ENCODE measurements at places on chromosomes 1 and 21.

GRCh38 chr1:11590395-11590794 lies 63.8 kb downstream of the FBXO2 start:
- DNase-seq: no peak

GRCh38 chr1:71019233-71019969 lies 28.2 kb downstream of the PTGER3 start:
- no peak for DNase-seq

DNA sequence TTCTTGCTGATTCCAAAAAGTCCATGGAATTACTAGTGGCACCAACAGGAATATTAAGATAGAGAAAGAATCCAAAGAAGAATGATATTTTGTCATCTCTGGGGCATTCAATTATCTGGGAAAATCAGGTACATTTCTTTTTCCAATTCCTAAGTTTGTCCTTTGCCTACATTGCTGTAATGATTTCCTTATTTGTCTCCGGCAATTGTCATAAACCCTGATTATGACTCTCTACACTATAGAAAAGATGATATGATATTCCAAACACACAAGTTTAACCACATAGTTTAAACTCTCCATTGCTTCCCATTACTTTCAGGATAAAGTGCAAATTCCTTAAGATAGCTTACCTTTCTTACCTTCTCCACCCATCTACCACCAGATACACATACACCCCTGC lies 647.0 kb downstream of the PLPP3 start:
- no peak for DNase-seq

DNA sequence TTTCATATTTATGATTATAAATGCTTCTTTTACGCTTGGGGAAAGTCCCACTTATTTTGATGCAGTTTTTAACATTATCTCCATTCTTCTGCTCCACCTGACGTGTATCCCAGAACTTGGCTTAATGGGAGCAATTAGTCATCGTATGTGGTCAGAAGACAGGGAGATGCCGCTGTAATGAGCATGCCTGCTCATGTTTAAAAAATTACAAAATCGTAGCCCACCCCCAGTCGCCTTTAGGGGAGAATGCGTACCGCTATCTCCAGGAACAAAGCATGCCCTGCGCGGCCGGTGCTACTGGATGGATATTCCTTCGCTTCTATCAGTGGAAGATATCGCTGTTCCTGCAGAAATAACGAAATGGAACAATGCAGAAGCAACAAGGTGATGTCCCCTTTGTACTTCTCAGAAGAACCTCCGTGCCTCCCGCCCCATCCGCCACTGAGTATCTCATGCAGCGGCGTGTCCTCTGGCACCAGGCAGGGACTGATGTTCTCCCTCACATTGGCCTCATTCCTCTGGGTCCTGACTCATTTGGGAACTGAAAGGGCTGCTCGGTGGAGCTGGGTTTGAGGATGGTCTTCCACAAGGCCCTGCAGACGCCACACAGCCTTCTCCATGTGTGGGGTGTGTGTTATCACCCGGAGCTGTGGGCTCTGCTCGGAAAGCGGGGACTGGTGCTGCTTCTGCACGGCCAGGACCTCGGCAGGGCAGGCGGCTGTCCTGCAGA lies 116.3 kb upstream of the COL6A1 start:
- no peak for DNase-seq
